M059J (cell line): ENCODE measurements at places on chromosomes 4 and X.

DNA sequence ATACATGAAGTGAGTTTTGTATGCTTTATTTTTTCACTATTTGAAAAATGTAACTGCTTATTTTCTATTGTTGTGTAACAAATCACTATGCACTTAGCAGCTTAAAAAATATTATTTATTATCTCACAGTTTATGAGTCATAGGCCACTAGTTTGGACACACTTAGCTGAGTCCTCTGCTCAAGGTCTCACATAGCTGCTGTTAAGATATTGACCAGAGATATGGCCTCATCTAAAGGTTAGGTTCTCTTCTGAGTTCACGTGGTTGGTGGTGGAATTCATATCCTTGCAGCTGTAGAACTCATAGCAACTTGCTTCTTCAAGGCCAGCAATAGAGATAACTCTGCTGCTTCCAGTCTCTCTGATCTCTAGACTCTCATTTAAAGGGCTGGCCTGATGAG, 534.4 kb downstream of the SPRY1 start:
- no peak for DNase-seq

- DNase-seq = no peak
Observed at GRCh38 chrX:99722094-99722493, 688.0 kb downstream of the PCDH19 start.

- DNase-seq = no peak
Observed at GRCh38 chr4:187179086-187180058, 455.7 kb upstream of the FAT1 start.

GRCh38 chr4:184477201-184477999, 3.0 kb upstream of the IRF2 start:
- no peak for DNase-seq

GRCh38 chrX:53831662-53832635, 145.4 kb upstream of the HUWE1 start:
- peak; percentile 56 for DNase-seq

DNA sequence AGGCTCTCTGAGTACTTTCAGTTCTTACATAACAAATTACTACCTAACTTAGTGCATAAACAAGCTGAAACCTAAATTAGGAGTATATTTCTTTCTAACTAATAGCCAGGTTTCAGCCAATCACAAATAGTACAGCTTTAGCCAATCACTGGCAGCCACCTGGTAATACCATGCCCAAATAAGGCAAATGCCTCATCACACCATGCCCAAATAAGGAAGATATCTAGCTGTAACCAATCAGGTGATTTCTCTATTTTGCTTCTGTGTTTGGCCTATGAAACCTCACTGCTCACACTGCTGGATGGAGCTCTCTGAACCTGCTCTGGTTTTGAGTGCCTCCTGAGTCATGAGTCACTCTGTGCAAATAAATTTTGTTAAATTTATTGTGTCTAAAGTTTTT, 113.5 kb downstream of the DDIT4L start:
- DNase-seq = peak; percentile 76

- no peak for DNase-seq
Observed at GRCh38 chr4:10023050-10023419, 1.7 kb upstream of the SLC2A9 start.

- no peak for DNase-seq
Observed at GRCh38 chr4:113997206-113997605, 17.8 kb upstream of the ARSJ start.

- DNase-seq = no peak
Observed at GRCh38 chr4:153582954-153583702, 101.0 kb upstream of the TLR2 start.

- DNase-seq = no peak
Observed at GRCh38 chrX:2533424-2533823, 32.6 kb upstream of the DHRSX start.

GRCh38 chrX:11458170-11458569, 165.0 kb downstream of the AMELX start:
- DNase-seq = peak; percentile 63

GRCh38 chrX:37726346-37726745, 40.8 kb downstream of the XK start:
- DNase-seq = no peak

DNA sequence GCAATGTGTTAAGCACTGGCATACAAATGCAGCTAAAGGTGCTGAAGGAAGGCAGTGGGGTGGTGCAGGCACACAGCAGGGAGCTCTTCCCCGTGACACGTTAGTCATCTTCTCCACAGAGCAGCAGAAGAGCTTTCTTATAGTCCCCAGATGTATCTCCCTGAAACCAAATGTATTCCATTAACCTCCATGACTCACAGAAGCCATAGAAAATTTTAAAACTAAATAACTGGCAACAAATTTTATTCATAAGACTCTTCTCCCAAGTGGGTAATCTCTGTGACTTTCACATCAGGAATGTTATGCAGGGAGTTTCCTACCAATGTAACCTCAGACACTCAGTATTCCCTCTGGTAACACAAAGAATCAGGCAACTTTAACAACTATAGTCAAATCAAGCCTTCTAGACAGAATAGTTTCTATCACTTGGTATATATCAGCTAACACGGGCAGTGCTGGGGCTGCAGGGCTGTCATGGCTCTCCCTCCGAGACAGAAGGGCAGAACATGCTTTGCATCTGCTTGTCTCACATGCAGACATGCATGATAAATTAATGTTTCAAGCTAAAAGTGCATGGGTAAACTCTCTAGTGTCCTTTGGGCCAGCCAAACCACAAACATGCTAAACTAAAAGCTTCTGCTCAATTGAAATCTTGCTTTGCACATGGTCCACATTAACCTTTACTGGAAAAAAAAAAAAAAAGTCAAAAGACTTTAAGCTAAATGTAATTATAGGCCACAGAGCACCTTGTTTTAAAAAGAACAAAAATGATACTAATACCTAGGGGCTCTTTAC, 28.2 kb downstream of the ANXA5 start:
- peak; percentile 93 for DNase-seq
